AG04450 (cell line): ENCODE measurements at places on chromosomes 5 and 9. TPM values are rescaled to one million over a fixed set of nuclear protein-coding genes. Genes with fewer than 3 reads are reported as not detected.

The ALAD gene
- polyA plus RNA-seq, result 11.8 and 15.9 TPM in 2 replicates

DNA sequence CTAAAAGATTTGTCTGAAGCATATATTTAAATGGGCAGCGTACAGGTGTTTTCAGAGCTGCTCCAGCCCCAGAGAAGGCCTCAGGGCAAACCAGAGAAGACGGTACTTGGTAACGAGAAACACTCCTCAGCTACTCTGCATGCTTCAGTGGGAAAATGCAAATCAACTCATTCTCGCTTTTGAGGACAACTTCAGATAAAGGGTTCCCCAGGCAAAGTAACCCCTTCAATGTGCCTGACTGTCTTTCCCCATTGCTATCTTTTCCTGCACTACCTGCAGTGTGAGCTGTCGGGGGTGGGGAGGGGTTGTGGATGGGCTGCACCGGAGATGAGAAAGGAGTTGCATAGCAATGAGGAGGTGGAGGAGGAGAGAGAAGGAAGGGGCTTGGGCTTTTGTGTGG is 339.7 kb upstream of the CLINT1 start:
- DNase-seq, result no peak

The HRCT1 gene
- 2.7 and 3.0 TPM in 2 replicates for polyA plus RNA-seq

The PRSS3 gene
- 0.64 and 0.81 TPM in 2 replicates for polyA plus RNA-seq

The CARTPT gene
- polyA plus RNA-seq, result not detected in 2 replicates

The KIF4B gene
- polyA plus RNA-seq, result 0.02 TPM in 1 of 2 replicates, not detected in the other

DNA sequence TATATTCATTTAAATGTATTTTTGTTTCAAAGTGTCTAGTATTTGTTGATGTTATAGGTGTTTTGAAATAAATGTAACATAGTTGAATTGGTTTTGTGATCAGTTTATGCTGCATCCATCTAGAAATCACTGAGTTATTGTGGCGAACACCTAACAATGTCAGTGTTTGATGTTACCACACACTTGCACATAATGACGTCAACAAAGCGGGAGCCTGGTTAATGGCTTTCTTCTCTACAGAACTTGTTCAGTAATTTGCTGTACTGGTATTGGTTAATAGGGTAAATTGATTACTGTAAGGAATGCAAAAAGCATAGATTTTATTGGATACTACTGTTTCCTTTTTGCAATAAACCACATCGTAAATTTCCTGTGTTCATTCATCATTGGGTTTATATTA is 133.0 kb downstream of the ATG10 start:
- DNase-seq, result no peak

- DNase-seq, result no peak
Measured at GRCh38 chr5:8685704-8686103, 816.8 kb downstream of the MTRR start.

DNA sequence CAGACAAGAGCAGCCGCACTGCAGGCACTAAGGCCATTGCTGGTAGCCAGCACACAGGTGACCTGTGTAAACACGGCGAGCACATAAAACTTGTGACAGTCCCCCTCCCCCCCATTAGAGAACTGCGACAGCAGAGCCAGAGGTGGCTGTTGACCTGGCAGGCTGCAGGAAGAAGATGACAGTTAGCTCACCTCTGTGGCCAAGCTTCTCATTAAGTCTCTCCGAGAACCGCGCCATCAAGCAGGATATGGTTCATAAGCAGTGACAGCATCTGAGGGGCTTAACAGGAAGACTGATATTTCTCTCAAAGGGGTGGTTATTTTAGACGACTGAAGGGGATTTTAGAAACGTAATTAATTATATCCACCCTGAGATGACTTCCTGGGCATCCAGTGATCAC is 5.2 kb downstream of the SURF4 start:
- no peak for DNase-seq

The IL17B gene
- 0.24 TPM in 1 of 2 replicates, not detected in the other for polyA plus RNA-seq

The HEMGN gene
- polyA plus RNA-seq, result not detected in 2 replicates
